Mammary microvascular endothelial cell (primary cell): ENCODE measurements at places on chromosomes 7 and 10. TPM values are rescaled to one million over a fixed set of nuclear protein-coding genes. Genes with fewer than 3 reads are reported as not detected.

Gene MMD2
- not detected in 2 replicates for total RNA-seq

Gene GPR26
- not detected in 2 replicates for total RNA-seq

Gene CYP26C1
- total RNA-seq = 0.30 and 2.5 TPM in 2 replicates

Gene OR6V1
- not detected in 2 replicates for total RNA-seq

Gene SLC26A3
- total RNA-seq = not detected in 2 replicates

Gene GRM3
- total RNA-seq = not detected in 2 replicates
